ENCODE measurements at places on chromosomes 3 and 15.

DNA sequence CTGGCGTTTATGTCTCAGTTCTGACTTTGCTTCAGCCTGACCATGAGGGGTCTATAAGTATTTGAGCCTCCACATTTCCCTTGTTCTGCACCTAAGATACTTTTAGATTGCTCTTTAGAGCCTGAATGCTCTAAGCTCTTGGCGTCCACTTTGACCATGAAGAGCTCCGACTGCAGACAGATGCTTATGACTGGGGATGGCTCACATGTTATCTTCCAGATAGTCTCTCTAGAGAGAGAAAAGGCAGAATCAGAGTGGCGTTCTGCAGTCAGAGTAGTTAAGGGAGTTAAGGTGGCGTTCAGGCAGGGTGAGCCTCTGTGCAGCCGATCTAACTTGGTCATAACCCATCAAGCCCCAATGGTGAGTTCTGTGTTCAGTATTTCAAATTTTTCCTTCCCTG lies 487.9 kb upstream of the NR2F2 start:
- DNase-seq: no peak

- no peak for DNase-seq
Observed at GRCh38 chr3:105255350-105255749, 111.4 kb upstream of the ALCAM start.

DNA sequence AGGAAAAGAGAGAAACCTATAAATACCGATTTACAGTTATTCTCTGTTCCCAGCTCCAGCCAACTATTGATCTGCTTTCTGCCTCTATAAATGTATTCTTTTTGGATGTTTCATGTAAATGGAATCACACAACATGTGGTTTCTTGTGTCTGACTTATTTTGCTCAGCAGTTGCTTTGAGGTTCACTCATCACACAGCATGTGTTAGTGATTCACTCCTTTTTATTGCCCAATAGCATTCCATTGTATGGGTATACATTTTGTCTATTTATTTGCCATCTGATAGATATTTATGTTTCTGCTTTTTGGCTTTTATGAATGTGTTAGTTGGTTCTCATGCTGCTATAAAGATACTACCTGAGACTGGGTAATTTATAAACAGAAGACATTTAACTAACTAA lies 23.6 kb downstream of the CCR1 start:
- peak; percentile 44 for DNase-seq

DNA sequence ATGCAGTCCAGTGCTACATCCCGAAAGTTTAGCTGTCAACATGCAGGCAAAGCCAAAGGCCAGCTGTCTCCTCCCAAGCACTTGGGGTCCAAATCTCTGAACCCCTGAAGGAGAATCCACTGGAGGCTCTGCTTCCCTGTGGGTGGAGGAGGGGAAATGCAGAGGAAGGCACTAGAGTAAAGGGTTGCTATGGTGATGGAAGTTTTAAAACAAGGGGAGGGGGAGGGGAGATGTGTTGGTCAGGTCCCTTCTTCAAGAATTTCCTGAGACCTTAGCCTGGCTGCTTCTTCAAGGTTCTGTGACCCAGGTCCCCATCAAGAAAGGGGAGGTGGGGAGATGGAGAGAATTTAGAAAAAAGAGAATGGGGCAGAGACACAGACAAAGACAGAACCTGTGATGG lies 2.3 kb downstream of the CAMKV start:
- DNase-seq: no peak

GRCh38 chr3:178406206-178406605 lies 130.0 kb upstream of the KCNMB2 start:
- DNase-seq: no peak

GRCh38 chr15:48974882-48975281 lies 11.2 kb upstream of the SHC4 start:
- no peak for DNase-seq
